Stimulated activated effector memory CD8-positive, alpha-beta T cell treated with anti-CD3 and anti-CD28 coated beads, Interleukin-12 subunit alpha, Interleukin-12 subunit beta, amount 100 ng/mL, for 72 hours (primary cell): ENCODE measurements at places on chromosomes 16 and 17.
A peak's percentile ranks its signal among the peaks of the same experiment; 100 is the strongest.

- no peak for DNase-seq
Measured at GRCh38 chr17:34393401-34393800, 30.4 kb upstream of the CCL1 start.

- DNase-seq, result no peak
Measured at GRCh38 chr16:49349446-49350168, 24.0 kb upstream of the C16orf78 start.

- peak; percentile 62 for DNase-seq
Measured at GRCh38 chr17:64984851-64985521, 65.7 kb upstream of the LRRC37A3 start.

DNA sequence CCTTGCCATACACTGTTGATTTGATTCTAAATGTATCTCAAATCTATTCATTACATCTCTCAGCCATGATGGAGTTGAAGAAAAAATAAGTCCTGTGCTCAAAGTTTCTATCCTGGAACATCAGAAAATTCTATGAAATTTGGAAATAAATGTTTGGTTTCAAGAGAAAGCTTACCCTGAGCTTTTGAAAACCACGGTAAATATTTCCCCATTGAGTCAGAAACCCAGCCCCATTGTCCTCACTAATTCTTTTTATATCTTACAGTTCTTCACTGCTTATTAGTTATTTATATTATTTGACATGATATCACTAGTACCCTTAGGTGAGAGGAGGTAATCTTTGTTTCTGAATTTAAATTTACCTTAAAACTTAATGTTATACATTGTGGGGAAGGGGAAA is 128.5 kb downstream of the MRTFB start:
- no peak for DNase-seq

DNA sequence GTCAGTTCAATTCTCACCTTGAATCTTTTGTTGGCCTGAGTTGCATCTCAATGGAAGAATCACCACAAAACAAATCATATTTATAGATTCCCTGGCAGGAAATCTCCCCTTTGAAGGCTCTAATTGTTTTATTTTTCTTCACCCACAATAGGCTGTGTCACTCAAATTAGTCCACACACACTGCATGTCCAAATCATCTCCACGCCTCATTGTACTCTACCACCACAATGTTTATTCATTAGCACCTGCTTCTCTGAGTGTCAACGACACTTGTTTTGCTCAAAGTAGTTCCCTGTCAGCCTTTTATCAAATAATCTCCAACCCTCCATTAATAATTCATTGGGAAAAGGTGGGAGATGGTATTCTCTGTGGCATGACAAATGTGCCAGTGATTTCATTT is 164.3 kb downstream of the ABCC12 start:
- DNase-seq, result no peak

DNA sequence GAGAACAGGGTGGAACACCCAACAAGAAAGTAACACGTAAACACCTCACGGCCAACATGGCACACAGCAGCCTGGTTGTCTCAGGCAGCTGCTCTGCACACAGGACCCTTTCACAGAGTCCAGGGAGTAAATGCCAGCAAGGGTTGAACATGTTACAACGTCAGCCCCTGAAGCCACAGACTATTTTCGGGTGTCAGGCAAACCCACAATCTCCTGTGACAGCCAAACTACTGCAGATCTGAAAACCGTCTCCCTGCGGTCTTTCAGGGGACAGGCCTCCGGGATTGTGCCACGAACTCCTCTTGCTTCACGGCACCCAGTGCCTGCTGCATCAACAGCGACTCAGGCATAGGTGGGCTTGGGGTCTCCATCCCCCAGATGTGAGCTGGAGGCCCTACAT is 127.7 kb downstream of the XYLT1 start:
- DNase-seq, result peak; percentile 69

GRCh38 chr17:4879601-4880000 is 19.7 kb upstream of the C17orf107 start:
- DNase-seq, result no peak

DNA sequence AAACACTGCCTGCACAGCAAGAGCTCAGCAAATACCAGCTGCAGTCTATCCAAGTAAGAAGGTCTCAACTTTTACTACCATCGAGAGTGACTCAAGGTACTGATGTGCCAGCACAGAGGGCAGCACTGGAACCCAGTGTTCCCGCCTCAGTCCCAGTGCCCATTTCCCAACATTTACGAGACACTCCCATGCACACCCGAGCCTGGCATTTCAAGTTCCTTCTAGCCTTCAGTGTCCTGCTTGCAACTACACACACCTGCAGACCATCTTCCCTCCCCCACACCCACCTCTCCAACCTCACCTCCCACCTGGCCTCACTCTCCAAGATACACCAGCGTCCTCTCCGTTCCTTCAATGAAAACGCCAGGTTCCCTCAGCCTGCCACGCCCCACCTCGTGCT is 3.2 kb downstream of the KLHDC4 start:
- no peak for DNase-seq

DNA sequence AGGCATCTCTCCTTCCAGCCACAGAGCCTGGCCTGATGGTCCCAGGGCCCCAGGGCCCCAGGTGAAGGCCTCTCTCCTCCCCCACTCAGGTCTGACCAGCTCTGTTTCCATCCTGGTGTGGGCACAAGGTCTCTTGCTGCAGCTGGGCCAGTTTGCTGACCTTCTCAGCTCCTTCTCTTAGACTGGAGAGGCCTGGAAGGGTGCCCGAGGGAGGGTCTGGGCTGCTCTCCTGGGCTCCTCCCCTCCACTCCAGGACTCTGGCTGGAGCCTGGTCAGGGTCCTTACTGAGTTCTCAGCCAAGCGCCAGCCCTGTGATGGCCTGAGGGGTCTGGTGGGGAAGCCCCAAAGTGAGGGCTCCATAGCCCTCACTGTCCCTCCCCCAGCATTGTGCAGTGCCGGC is 12.4 kb downstream of the SOCS3 start:
- no peak for DNase-seq

- DNase-seq, result peak; percentile 86
Measured at GRCh38 chr16:1102921-1103635, 7.0 kb upstream of the C1QTNF8 start.

GRCh38 chr17:62809656-62810055 is 1.5 kb upstream of the MARCHF10 start:
- DNase-seq, result no peak

GRCh38 chr16:80104401-80104800 is 436.4 kb upstream of the DYNLRB2 start:
- DNase-seq, result no peak

DNA sequence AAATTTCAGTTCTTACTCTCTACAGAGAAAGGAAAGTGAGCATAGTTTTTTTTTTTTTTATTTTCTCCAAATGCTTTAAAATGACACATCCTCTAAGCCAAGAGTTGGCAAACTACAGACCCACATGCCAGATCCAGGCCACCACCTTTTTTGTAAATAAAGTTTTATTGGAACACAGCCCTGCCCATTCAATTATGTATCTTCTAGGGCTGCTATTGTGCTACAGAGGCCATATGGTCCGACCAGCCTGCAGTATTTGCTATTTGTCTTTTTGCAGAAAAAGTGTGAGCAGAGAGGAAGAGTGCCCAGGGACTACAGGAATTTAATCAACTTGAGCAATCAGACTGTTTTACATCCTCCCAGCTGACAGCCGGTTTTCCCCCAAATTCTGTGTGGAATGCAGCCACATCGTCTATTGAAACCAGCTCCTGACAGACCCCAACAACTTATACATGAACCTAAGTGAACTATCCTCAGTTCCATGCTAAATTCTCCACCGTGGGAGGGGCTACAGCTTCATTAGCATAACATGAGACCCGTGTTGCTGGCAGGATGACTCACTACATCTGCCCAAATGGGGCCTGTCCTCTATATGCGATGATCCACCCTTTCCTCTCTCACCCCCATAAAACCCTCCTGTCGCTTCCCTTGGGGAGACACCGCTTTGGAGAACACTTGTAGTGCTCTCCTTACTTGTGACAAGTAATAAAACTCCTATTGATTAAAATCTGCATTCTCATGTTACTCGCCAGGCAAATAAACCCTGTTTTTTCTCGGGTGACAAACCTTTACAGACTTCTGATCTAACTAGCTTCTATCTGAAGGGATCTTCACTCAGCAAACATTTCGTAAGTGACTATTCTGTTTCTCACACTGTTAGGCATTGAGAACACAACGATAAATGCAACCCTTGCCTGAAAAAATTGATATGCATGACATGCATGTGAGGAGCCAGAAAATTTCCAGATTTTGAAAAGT is 149.4 kb upstream of the HS3ST3A1 start:
- DNase-seq, result no peak

GRCh38 chr17:53462393-53462811 is 360.3 kb upstream of the KIF2B start:
- no peak for DNase-seq

GRCh38 chr17:9769036-9769695 is 22.2 kb downstream of the DHRS7C start:
- DNase-seq, result no peak

GRCh38 chr16:27726621-27727261 is 176.8 kb downstream of the KATNIP start:
- no peak for DNase-seq
